Right lobe of liver (tissue), 6 donors: ENCODE measurements at places on chromosomes 1 and 21. TPM values are rescaled to one million over a fixed set of nuclear protein-coding genes. Genes with fewer than 3 reads are reported as not detected.

MRPL24 gene
- total RNA-seq: 62.9 TPM

- no peak for DNase-seq
Measured at GRCh38 chr1:168947041-168947440, 159.4 kb upstream of the ATP1B1 start.

ERI3 gene
- total RNA-seq: 20.6 TPM

DNA sequence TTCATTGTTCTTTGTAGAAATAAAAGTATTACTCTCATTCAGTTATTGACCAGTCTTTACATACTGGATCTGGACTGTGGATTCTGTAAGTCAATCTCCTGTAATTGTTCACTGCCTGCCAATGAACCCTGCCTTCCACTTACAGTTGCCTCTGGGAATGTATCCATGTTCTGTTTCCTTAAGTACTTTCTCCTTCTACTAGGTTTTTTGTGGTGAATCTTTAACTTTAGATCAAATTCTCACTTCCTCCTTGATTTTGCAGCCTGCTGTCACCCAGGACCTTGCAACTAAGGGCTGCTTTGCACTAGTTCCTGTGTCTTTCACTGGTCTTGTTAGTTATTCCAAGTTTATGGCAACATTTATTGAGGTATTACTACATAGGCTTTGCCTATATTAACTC, 28.2 kb upstream of the ANKRD13C start:
- no peak for DNase-seq

GRCh38 chr1:235402457-235403200, 35.4 kb downstream of the TBCE start:
- DNase-seq: peak; percentile 27
